Right lobe of liver (tissue), 6 donors: ENCODE measurements at places on chromosomes 5 and 9. TPM values are rescaled to one million over a fixed set of nuclear protein-coding genes. Genes with fewer than 3 reads are reported as not detected.

RNF208 gene
- total RNA-seq = 4.6 TPM

DNA sequence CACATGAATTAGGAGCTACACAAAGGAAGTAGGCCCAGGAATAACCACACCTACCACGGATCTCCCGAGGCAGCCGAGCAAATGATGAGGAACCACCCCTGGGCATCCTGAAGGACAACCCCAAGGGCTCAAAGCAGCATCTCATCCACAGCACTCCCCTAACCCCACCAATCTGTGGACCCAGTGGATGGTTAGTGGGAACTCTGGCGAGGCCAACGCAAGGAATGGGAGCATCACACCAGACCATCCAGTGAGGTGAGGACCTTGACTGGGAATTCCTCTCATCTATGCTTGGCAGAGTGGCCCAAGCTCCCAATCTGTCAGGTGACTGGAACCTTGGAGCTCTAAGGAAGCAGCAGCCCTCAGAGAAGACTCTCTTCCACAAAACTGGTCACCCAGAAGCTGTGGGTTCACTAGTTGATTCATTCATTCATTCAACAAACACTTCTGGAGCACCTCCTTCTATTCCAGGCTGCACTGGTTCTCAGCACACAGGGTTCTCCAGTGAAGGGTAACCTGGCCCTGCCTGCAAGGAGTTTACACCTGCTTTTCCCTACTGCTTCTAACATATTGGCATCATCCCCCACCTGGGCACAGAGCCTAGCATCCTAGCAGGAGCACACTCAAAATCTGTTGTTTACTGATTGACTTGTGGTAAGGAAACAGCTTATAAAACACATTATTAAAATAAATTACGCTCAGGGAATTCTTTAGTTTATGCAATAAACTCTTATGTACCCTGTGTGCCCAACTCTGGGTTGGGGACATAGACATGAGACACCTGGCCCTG is 4.9 kb downstream of the ACSL6 start:
- DNase-seq = no peak
- H3K4me3 ChIP-seq = no peak overlapping the region
- peaks cover 4% of the 10 kb centered on the region for H3K4me1 ChIP-seq
- H3K36me3 ChIP-seq = no peaks in the 10 kb centered on the region
- H3K27me3 ChIP-seq = no peaks in the 10 kb centered on the region

DNA sequence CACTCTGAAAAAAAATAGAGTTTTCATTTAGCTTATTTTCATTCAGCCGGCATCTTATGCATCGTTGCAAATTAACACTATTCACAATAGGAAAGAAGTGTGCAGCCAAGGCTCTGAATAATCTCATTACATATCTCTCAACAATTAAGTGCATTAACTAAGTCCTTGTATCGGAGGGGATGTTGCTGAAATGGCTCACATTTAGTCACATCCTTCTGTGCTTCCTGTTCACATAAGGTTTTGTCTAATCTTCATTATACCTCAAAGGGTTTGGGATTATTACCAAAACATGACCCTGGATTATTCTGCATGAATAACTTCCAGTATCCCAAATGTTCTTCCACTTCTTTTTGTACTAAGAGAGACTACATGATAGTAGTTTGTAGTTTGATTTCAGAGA is 278.0 kb upstream of the GRIA1 start:
- no peak overlapping the region for H3K27ac ChIP-seq
- no peaks in the 10 kb centered on the region for H3K36me3 ChIP-seq
- H3K4me1 ChIP-seq = no peaks in the 10 kb centered on the region

DRD1 gene
- 0.06 TPM for total RNA-seq

GRCh38 chr9:125525921-125526631 is 180.9 kb downstream of the MAPKAP1 start:
- no peaks in the 10 kb centered on the region for H3K4me1 ChIP-seq
- no peaks in the 10 kb centered on the region for H3K36me3 ChIP-seq
- H3K27me3 ChIP-seq = no peaks in the 10 kb centered on the region
- H3K27ac ChIP-seq = no peak overlapping the region
- H3K4me3 ChIP-seq = no peak overlapping the region
- DNase-seq = no peak

DPH7 gene
- 13.3 TPM for total RNA-seq

- peak overlapping the region; percentile 80 for H3K4me3 ChIP-seq
- H3K27ac ChIP-seq = peak overlapping the region; percentile 62
- peaks cover 24% of the 10 kb centered on the region for H3K4me1 ChIP-seq
- no peak for DNase-seq
- no peaks in the 10 kb centered on the region for H3K27me3 ChIP-seq
- H3K36me3 ChIP-seq = peaks cover 47% of the 10 kb centered on the region
These were observed 399 bp downstream of the NDUFA2 start for GRCh38 chr5:140647042-140647419.

- no peaks in the 10 kb centered on the region for H3K4me1 ChIP-seq
- no peak overlapping the region for H3K4me3 ChIP-seq
- DNase-seq = no peak
- no peaks in the 10 kb centered on the region for H3K27me3 ChIP-seq
These were observed 354.4 kb downstream of the ADAMTS6 start for GRCh38 chr5:65127161-65127901.

SPATA31E1 gene
- total RNA-seq = not detected

- H3K27ac ChIP-seq = no peak overlapping the region
- no peaks in the 10 kb centered on the region for H3K36me3 ChIP-seq
- H3K4me3 ChIP-seq = no peak overlapping the region
- no peaks in the 10 kb centered on the region for H3K27me3 ChIP-seq
- DNase-seq = peak; percentile 63
These were observed 67.1 kb downstream of the KLF4 start for GRCh38 chr9:107422189-107423185.
